ENCODE measurements at places on chromosomes 11 and 22.

DNA sequence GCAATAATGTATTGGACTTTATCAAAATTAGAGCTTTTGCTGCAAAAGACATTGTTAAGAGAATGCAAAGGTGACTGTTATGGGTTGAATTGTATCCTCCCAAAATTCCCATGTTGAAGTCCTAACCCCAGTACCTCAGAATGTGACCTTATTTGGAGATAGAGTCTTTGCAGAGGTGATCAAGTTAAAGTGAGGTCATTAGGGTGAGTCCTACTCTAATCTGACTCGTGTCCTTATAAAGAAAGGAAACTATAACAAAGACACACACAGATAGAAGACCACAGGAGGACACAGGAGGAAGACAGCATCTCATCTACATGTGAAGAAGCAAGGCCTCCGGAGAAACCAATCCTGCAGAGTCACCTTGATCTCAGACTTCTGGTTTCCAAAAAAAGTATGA is 1011.2 kb downstream of the TBC1D22A start:
- no peaks in the 10 kb centered on the region for H3K4me1 ChIP-seq
- no peaks in the 10 kb centered on the region for H3K27me3 ChIP-seq
- no peak overlapping the region for H3K4me3 ChIP-seq

- no peaks in the 10 kb centered on the region for H3K4me1 ChIP-seq
- no peaks in the 10 kb centered on the region for H3K36me3 ChIP-seq
- H3K27ac ChIP-seq = no peak overlapping the region
- H3K4me3 ChIP-seq = no peak overlapping the region
- DNase-seq = no peak
- peaks cover 2% of the 10 kb centered on the region for H3K27me3 ChIP-seq
These were observed 209.5 kb downstream of the NTM start for GRCh38 chr11:131579932-131580387.

DNA sequence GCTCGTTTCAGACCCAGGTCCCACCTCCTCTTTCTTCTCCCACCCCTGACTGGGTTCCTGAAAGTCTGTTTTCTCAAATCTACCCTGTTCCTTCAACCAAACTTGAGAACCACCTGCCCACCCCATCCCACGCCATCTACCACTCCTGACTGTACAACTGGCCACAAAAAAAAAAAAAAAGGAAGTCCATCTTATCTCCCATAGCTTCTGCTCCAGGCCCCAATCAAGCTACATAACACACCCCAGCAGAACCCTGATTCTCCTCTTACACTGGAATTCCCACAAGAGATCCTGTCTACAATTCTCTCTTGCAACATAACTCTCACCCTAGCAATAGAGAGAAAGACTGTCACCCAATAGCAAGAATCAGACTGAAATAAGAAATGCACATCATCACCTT is 39.2 kb upstream of the CHST1 start:
- H3K4me1 ChIP-seq = peaks cover 3% of the 10 kb centered on the region
- DNase-seq = no peak
- H3K36me3 ChIP-seq = no peaks in the 10 kb centered on the region
- H3K27me3 ChIP-seq = peaks cover 38% of the 10 kb centered on the region
- H3K27ac ChIP-seq = no peak overlapping the region

DNA sequence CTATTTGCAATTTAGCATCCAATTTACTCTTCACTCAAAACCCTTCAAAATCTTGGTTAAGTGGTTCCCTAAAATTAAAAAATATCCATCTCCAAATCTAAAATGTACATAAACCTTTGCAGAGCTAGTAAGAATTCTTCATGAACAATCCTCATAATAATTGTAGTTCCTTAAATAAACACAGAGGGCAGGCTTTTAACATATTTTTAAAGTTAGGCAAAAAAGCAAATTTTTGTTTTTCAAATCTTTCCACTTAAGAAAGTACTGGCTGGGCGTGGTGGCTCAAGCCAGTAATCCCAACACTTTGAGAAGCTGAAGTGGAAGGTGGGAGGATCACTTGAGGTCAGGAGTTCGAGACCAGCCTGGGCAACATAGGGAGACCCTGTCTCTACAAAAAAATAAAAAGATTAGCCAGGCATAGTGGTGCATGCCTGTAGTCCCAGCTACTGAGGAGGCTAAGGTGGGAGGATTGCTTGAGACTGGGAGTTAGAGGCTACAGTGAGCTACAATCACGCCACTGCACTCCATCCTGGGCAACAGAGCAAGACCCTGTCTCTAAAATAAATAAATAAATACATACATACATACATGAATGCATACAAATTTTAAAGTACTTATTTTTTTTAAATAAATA is 25.1 kb upstream of the PLAAT3 start:
- H3K27me3 ChIP-seq = no peaks in the 10 kb centered on the region
- DNase-seq = no peak
- H3K4me1 ChIP-seq = peaks cover 16% of the 10 kb centered on the region
- no peak overlapping the region for H3K27ac ChIP-seq

DNA sequence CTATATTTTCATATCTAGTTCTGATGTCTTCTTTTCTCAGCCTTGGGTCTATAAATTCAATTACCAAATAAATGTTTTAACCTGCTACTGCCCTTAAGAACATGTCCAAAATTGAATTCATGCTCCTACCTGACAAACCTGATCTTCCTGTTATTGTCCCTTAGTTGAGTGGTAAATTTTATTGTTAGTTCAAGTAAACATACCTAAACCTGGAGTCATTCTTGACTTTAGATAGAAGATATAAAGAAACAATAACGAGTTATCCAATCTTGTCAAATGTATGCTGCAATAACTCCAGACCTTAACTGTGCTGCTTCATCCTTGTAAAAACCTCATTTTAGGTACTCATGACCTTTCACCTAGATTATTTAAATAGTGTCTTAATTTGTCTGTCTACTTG is 34.6 kb upstream of the SC5D start:
- H3K27me3 ChIP-seq = peaks cover 49% of the 10 kb centered on the region
- no peak overlapping the region for H3K27ac ChIP-seq
- no peaks in the 10 kb centered on the region for H3K36me3 ChIP-seq
- no peak overlapping the region for H3K4me3 ChIP-seq

DNA sequence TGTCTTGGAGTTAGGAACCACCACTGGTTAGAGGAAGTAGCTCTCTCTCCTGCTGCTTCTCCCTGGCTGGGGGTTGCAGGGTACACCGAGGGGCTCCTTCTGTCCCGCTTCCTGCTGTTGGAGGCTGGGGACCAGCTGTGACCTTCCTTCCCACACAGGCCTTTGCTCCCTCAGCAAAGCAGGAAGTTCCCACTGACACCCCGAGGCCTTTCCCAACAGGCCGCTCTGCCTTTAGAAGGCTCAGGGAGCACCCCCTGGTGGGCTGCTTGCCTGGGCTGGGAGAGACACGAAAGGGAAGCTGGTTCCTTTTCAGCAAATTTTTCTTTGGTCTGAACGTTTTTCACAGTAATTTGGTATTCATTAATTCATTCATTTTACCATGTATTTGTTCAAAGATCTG is 527.9 kb upstream of the B3GAT1 start:
- no peaks in the 10 kb centered on the region for H3K36me3 ChIP-seq
- H3K27me3 ChIP-seq = no peaks in the 10 kb centered on the region

DNA sequence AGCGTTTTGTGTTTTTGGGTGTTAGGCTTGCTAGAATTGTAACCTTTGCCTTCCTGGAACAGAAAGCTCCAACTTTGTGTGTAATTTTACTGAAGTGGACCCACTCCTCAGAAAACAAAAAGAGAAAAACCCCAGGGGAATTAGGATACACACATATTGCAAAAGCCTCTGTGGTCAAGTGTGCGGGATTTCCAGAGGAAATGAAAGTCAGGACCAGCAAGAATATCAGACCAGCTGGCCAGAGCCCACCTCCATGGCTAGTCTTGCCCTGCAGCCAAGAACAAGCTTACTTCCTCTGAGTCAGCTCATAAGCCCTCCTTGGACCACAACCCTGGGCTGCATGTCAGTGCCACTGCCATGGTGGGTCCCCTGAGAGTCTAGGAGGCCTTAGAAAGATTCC is 37.0 kb upstream of the FTH1 start:
- H3K4me1 ChIP-seq = no peaks in the 10 kb centered on the region
- no peak for DNase-seq
- H3K4me3 ChIP-seq = no peak overlapping the region
- H3K36me3 ChIP-seq = peaks cover 2% of the 10 kb centered on the region
- peaks cover 2% of the 10 kb centered on the region for H3K27me3 ChIP-seq
- H3K27ac ChIP-seq = no peak overlapping the region

GRCh38 chr11:76376746-76377558 is 4.0 kb downstream of the THAP12 start:
- H3K27me3 ChIP-seq = no peaks in the 10 kb centered on the region
- DNase-seq = no peak
- H3K4me1 ChIP-seq = peaks cover 60% of the 10 kb centered on the region
- H3K4me3 ChIP-seq = no peak overlapping the region
- peaks cover 8% of the 10 kb centered on the region for H3K36me3 ChIP-seq
- no peak overlapping the region for H3K27ac ChIP-seq

DNA sequence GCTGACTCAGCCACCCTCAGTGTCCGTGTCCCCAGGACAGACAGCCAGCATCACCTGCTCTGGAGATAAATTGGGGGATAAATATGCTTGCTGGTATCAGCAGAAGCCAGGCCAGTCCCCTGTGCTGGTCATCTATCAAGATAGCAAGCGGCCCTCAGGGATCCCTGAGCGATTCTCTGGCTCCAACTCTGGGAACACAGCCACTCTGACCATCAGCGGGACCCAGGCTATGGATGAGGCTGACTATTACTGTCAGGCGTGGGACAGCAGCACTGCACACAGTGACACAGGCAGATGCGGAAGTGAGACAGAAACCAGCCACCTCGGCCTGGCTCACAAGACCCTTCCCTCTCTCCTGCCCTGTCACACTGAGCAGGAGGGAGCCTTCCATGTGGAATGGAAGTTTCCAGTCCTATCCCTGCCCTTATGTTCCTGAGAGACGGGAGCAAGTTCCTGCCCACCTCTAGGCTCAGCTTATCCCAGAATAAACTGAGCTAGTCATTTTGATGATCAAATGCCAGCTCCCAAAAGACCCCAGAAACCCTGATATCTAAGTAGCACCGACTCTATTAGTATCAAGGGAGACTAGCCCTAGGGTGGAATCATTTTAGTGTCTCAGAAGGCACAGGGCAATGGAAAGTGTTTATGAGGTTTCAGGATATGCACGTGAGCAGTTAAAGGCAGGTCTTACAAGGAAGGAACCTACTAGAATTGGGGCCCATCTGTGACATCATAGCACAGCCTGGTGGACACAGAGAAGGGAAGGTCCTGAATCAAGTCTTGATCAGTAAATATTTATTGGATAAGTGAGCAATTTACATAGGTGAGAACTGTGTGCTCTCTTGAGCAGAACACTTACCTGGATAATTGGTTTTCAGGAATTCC is 6.3 kb upstream of the IGLL5 start:
- peaks cover 16% of the 10 kb centered on the region for H3K27me3 ChIP-seq
- no peak overlapping the region for H3K27ac ChIP-seq
- no peak for DNase-seq
- H3K4me3 ChIP-seq = no peak overlapping the region

DNA sequence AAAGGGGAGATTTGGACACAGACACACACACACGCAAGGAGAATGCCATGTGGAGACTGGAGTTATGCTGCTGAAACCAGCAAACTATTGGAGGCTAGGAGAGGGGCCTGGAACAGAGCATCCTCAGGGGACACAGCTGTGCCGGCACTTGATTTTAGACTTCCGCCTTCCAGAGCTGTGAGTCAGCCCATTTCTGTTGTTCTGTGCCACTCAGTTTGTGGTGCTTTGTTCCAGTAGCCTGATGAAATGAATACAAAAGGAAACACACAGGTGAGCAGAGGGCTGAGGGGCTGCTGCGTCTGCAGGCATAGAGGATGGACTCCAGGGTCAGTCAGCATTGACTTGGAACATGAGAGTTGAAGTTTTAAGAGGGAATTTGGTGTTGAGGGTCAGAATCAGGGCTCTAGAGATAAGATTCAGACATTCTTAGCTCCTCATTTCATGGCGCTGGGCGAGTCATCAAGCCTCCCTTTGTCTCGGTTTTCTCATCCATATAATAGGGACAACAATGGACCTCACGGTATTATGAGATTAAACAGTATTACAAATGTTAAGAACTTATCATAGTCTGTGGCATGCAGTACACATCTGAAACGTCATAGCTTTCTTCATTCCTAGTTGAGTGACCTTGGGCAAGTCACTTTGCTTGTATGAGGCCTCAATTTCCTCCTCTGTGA is 191.0 kb downstream of the MIAT start:
- DNase-seq = no peak
- H3K36me3 ChIP-seq = no peaks in the 10 kb centered on the region
- H3K27ac ChIP-seq = no peak overlapping the region
- H3K4me3 ChIP-seq = no peak overlapping the region

- H3K4me3 ChIP-seq = no peak overlapping the region
- peaks cover 13% of the 10 kb centered on the region for H3K27me3 ChIP-seq
- no peak for DNase-seq
- H3K36me3 ChIP-seq = no peaks in the 10 kb centered on the region
These were observed 5.0 kb downstream of the MMP8 start for GRCh38 chr11:102719620-102720277.

Measured in activated CD4-positive, alpha-beta T cell treated with anti-CD3 and anti-CD28 coated beads, Interleukin-2, amount 10 ng/mL, durations not matched to agents 7 days and 5 days (primary cell).